Breast epithelium (tissue), 4 donors: ENCODE measurements at places on chromosomes 3 and 15.

DNA sequence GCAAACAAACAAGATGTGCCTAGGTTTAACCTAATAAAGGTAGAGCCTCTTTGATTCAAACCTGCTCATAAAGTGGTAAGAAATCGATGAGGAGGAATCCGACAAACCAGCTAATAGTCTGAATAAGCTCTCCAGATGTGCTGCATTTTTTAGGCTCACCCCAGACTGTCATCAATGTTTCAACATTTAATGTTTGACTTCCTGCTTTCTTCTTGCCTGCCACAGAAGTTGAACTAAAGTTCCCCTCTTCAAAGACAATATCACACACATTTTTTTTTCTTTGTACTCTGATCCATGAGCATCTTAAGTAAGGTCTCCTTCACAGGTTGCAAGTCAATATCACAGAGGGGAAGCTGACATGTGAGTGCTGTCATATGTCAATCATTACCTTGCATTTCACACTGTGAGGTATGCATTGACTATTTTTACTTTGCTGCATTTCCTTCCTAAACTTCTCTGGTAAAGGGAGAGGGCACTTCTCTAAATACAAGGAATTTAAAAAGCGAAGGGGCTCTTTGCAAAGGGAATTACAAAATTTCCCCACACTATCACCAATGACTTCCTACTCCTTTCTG, 172.3 kb upstream of the MCTP2 start:
- no peak for DNase-seq

- no peak for DNase-seq
Observed at GRCh38 chr15:76964157-76964556, 30.8 kb upstream of the PSTPIP1 start.

GRCh38 chr3:185552358-185552877, at the start of gene LIPH:
Gene LIPH, minus strand, starts transcription at chr3:185552588. Its CDS starts 117 bp downstream, at chr3:185552471.
- no peak for DNase-seq

DNA sequence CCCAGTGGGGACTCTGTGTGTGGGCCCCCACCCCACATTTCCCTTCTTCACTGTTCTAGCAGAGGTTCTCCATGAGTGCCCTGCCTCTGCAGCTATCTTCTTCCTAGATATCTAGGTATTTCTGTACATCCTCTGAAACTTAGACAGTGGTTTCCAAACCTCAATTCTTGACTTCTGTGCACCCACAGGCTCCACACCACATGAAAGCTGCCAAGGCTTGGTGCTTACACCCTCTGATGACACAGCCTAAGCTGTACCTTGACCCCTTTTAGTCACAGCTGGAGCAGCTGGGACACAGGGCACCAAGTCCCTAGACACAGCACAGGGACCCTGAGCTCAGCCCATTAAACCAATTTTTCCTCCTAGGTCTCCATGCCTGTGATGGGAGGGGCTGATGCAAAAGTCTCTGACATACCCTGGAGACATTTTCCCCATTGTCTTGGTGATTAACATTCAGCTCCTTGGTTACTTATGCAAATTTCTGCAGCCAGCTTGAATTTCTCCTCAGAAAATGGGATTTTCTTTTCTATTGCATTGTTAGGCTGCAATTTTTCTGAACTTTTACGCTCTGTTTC, 304.5 kb downstream of the OTOL1 start:
- DNase-seq: no peak

- DNase-seq: no peak
Observed at GRCh38 chr3:15313461-15313860, 18.9 kb downstream of the SH3BP5 start.

DNA sequence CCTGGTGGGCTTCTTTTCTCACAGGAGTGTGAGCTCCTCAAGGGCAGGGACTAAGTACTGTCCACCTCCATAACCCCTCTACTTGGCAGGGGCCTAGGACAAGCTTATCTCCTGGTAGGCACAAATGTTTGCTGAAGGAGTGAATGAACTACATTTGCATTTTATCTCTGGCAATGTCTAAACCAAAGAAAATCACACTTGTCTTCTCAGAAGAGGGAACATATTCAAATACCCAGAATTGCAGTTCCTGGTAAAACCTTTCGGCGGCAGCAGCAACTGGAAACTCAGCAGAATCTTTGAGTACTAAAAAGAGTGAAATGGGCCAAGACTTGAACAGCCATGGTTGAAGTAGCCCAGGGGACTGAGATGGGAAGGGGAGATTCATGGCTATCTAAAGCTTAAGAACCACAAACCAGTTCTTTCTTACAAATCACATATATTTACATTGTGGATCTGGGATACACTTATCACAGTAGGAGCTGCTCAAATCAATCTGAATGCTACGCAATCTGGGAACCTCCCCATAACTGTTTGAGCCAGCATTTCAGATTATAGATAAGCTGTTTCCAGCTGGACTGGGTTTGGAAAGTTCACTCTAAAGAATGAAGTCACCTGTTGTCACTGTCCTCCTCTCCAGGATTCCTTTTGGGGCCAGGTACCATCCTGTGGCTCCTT, 18.7 kb upstream of the PTPN9 start:
- DNase-seq: no peak

DNA sequence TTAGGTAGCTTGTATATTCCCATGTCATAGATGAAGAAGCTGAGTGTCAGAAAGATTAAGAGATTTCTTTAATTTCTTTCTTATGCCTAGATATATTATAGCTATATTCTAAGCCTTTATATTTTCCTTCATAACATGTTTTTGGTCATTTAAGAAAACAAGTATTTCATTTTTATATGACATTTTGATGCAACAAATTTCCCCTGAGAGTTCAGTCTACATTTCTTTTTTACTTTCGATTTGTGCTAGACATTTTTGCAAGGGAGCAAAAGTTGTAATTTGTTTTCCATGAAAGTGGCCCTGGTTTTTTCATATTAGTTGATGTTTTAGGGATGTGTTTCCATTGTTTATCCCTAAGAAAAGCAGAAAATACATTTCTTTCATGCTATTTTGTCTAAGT, 344.9 kb downstream of the NLGN1 start:
- no peak for DNase-seq

GRCh38 chr15:88482263-88482662, 14.8 kb downstream of the MRPS11 start:
- no peak for DNase-seq

DNA sequence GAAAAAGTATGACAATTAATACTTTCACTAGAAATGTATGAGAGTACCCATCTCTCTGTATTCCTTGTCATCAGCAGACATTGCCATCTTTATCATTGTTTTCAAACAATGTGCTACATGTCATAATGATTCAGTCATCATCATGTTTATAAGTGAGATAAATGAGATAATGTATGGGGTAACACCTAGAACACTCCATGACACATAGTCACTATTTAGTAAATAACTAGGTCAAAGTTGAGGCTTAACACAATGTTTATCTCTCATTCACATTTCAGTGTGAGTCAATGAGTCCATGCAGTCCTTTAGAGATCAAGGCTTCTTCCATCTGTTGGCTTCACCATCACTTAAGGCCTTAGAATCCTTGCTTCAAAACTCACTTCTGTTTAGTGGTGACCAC, 70.0 kb downstream of the NLGN1 start:
- DNase-seq: no peak

- no peak for DNase-seq
Observed at GRCh38 chr3:183264268-183264667, 11.2 kb downstream of the B3GNT5 start.

DNA sequence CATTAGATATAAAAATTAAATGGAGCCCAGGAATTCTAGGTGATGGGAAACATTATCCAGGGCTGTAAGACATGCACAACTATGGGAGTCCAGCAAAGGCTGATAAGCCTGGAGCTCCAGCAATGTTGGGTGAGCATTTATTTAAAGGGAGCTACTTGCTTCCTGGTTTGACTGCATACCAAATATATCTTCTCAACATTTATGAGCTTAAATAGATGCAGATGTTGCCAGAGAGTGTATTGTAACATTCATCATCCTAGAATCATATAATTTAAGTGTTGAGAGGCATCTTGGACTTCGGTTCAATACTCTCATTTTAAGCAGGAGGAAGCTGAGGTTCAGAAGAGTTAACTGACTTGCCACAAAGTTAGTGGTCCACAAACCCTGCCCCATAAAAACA, 12.2 kb upstream of the POLR2M start:
- no peak for DNase-seq

DNA sequence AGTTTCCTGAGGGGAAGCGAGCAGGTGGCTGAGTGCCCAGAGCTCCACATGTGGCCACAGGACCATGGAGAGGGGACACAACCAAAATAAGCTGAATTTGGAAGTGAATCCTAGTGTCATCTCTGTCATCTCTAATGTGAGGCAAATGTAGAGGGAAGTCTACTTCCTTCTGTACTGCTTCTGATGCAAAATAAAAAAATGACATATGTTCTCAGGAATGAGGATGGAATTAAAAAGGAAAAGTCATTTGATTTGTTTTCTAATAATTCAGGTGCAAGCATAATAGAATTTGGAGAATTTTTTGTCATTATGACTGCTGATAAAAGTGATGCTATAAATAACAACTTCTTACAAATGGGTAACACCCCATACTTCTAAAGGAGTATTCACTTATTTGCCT, 59.5 kb upstream of the POU1F1 start:
- no peak for DNase-seq

DNA sequence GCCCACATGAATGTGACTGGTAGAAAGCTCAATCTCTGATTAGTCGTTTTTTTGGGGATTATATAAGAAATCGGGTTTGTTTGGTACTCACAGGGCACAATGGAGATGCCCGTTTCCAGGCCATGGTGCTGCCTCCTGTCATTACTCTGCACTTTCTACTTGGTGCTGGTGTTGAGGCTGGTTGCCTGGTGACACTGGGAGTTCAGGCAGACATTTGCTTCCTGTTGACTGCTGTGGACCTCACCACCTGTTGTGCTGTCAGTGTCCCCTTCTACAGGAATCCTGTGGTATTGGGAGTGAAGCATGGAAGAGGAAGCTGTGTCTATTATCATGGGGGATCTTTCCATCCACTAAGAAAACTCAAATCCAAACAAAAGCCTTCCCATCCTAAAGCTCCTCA, 227.2 kb upstream of the TBL1XR1 start:
- DNase-seq: no peak

- no peak for DNase-seq
Observed at GRCh38 chr3:152488449-152488848, 219.7 kb downstream of the MBNL1 start.

DNA sequence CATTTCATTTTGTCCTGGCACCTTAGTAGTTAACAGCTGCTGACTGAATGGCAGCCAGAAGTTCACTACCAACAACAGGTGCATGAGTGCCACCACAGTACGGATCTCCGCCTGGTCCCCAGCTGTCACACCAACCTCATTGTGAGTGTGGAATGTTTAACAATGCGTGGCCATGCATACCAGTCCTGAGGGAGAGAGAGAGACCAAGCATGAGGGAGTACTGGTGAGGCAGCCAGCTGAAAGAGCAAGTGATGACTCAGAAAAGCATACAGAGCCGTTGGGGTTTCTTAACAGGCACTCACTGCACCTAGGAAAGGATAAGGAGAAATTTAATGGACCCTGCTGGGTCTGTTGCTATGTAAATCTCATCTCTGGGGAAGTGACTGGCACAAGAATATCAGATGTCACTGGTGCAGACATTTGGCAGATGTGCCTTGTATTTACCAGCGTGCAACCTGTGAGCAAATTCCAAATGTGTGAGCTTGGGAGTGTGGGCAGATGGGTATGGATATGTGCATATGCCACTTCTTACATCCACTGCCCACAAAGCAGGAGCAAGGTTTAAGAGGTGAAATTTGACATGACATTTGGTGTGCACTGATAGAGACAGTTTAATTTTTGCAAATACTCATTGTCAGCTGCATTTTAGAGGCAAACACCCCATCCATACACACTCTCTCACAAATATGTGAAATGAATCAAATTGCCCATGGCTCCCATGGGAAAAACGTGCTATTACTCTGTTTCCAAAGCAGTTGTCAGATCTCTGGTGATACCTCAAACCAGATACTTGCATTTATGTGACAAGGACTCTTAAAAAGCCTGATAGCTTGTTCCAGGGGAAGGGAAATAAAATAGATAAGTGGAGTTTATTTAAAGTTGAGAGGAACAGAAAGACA, 245.2 kb upstream of the ARPP21 start:
- no peak for DNase-seq

GRCh38 chr3:11288786-11289637, 16.8 kb downstream of the ATG7 start:
- DNase-seq: no peak

DNA sequence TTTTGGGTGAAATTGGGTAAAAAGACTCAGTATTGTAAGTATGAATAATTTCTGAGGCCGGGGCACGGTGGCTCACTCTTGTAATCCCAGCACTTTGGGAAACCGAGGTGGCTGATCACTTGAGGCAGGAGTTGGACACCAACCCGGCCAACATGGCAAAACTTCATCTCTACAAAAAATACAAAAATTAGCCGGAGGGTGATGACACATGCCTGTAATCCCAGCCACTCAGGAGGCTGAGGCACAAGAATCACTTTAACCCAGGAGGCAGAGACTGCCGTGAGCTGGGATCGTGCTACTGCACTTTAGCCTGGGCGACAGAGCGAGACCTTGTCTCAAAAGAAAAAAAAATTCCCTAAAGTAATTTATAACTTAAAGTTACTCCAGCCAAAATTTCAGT, 162.2 kb downstream of the APBA2 start:
- DNase-seq: no peak

DNA sequence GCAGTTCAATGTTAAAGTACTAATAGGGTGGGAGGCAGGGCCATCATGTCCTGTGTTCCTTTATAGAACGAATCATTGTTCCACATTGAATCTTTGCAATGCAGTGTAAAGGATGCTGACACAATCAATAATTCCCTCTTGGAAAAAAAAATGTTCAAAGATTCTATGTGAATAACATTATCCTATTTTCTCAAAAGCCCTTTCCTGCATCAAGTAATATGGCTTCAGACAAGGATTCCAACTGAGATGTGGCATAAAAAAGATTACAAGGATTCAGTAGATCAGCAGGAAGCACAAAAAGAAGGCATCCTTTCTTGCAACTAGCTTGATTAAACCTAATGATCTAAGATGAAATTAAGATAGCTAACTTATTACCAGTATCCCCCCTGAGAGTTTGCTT, 454.0 kb upstream of the CADM2 start:
- DNase-seq: no peak

- no peak for DNase-seq
Observed at GRCh38 chr15:81411051-81411450, 37.0 kb upstream of the TMC3 start.

DNA sequence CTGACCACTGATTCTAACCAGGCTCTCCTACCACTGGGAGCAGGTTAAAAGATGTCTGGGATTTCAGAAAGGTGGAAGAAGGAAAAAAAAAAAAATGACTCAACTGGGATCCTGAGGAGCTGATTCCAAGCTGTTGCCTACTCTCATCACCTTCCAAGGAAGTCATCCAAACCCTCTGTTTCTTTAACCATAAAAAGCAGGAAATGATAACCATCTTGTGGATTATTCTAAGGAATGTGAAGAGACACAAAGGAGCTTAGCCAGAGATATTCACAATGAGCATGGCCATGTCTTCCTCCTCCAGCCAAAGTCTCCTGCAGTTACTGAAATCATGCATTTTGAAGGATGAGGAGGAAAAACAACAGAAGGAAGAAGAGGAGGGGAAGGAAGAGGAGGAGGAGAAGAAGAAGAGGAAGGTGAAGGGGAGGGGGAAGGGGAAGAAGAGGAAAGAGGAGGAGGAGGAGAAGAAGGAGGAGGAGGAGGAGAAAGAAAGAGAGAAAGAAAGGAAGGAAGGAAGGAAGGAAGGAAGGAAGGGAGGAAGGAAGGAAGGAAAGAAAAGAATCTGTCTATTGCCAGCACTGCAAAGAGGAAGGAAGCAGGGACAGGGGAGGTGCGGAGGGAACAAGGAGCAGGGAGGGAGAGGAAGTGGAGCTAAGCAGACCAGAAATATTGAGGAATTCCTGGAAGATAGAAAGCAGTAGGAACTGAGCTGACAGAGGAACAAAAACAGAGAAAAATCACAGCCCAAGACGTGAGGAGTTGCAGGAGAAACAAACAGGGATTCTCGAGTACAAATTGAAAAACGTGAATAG, 229.2 kb downstream of the UACA start:
- DNase-seq: no peak
